Esophagus squamous epithelium (tissue), 5 donors: ENCODE measurements at places on chromosomes 13 and 19.

GRCh38 chr13:40159736-40160135 lies 504.3 kb downstream of the COG6 start:
- DNase-seq, result no peak

DNA sequence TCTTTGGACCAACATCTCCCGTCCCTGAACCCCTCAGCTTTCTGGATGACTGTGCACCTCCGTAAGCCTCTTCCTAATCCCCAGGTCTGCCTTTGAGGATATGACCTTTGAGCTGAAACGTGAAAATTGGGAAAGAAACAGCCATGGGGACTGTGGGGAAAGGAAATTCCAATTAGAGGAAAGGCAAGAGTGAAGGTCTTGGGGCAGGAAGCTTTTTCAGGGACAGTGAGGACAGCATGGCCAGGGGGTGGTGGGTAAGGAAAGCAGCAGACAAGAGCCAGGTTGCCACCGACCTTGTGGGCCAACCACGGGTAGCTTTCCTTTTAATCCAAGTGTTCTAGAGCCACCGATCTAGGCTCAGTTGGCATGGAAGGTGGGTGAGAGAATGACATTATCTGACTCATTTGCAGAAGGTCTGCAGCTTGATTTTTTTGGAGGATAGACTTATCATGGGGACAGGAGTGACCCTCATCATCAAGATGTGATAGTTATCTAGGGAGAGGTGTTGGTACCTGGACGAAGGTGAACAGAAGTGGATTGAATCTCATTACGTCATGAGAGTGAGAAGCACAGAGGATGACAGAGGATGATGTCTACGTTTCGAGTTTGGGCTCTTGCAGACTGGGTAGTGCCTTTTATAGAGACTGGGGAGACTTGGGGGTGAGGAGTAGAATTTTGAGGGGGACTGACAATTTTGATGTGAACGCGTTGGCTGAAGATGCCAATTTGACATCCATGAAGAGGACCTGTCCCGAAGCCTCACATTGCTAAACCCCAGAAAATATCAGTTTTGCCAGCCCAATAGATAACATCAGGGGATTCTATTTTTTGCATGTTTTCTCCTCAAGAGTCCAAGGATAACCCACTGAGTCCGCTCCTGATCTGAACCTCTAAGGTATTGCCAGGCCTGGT lies 136.7 kb upstream of the PEG3 start:
- DNase-seq, result no peak

DNA sequence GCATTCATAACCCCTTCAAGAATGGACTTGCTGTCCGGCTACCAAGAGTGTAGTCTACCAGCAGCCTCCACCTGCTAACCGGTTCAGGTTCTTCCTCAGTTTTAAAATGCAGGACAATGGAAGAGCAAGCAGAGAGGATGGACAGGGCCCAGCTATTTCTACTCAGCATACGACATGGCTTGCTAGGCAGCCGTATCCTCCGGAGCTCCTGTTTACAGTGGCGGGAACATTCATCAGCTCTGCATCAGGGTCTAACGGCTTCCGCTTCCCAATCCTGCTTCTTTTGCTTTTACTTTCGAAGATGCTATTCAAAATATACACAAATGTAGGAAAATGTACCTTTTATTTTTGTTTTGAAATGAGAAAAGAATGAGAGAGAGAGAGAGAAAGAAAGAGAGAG lies 118.5 kb downstream of the TRPC4 start:
- no peak for DNase-seq

- DNase-seq, result no peak
Measured at GRCh38 chr19:50932690-50933083, 20.2 kb downstream of the KLK5 start.

GRCh38 chr13:100898431-100898830 lies 223.8 kb upstream of the TMTC4 start:
- no peak for DNase-seq

- no peak for DNase-seq
Measured at GRCh38 chr13:99227331-99227900, 26.8 kb downstream of the UBAC2 start.

GRCh38 chr13:55705971-55706370 lies 1434.7 kb upstream of the PRR20A start:
- no peak for DNase-seq

- DNase-seq, result no peak
Measured at GRCh38 chr19:5964816-5965565, 12.9 kb downstream of the RANBP3 start.

- no peak for DNase-seq
Measured at GRCh38 chr13:72692884-72693514, 34.4 kb downstream of the MZT1 start.

DNA sequence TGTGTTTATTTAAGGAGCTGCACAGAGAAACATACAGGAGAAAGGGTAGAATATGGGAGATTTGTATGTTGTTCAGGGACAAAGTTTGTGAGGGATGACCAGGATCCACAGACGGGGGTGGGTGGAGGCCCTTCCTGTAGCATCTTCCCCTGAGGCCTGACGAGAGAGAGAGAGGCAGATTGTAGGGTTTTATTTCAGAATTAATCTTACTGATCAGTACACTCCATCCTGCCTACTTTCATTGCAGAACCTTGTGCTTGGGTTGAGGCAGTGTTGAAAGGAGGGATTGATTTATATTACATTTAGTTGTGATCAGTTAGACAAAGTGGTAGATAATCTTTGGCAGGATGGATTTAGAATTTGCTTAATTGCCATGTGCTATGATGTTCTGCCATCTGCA lies 39.6 kb downstream of the MTUS2 start:
- DNase-seq, result no peak

DNA sequence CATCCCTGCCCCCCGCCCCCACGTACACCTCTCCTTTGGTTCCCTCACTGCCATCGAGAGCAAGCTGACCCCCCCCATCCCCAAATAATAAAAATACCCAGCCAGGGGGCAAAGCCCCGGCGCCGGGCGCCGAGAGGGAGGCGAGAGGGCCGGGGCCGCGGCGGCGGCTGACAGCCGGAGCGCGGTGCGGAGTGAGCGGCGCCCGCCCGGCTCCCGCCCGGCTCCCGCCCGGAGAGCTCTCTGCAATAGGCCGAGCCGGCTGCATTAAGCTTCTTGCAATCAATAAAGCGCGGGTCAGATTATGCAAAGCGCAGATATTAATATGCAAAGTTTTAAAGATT lies 40.9 kb downstream of the DEDD2 start:
- DNase-seq, result no peak

DNA sequence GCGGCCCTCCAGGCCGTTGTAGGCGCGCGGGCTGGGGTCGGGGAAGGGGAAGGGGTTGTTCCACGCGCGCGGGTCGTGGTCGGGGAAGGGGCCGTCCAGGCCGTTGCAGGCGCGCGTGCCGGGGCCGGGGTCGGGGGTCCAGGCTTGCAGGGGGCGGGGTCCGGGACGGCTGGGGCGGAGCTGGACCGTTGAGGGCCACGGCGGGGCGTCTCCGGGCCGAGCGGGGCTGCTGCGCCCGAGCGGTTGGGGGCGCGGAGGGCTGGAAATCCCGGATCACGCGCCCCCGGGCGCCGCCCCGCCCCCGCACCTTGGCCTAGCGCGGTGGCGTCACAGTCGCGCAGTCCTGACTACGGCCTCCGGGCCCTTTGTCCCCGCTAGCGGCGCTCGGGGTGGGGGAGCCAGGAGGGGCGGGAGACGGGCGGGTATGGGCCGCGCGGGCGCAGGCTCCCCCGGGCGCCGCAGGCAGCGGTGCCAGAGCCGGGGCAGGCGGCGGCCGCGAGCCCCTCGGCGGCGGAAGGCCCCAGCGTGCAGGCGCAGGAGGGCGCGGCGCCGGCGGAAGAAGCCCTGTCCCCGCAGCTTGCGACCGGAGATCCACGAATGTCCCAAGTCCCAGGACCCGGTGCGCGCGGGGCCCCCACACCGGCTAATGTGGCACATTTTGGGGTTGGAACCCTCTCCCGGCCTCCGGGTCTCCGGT lies 665 bp downstream of the GPX4 start:
- no peak for DNase-seq

- DNase-seq, result no peak
Measured at GRCh38 chr19:10654610-10655456, 687 bp downstream of the ILF3 start.

GRCh38 chr13:43784496-43784895 lies 2.3 kb downstream of the ENOX1 start:
- DNase-seq, result no peak

DNA sequence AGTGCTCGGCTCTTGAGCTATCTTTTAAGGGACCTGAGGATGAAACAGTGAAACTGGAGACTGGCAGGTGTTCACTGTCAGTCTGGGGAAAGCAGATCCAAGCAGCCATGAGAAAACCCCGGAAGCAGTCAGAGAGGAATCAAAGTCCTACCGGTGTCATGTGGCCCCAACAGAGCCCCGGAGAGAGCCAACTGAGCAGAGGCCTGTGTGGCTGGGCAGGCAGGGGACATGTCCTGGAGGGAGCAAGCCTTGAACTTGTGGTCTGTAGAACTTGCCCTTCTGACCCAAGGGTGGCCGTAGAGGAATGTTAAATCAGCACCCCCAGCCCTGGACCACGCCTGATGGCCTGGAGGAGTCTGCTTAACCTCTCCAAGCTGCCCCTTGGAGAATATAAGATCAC lies 113.7 kb upstream of the ZNF507 start:
- DNase-seq, result no peak

DNA sequence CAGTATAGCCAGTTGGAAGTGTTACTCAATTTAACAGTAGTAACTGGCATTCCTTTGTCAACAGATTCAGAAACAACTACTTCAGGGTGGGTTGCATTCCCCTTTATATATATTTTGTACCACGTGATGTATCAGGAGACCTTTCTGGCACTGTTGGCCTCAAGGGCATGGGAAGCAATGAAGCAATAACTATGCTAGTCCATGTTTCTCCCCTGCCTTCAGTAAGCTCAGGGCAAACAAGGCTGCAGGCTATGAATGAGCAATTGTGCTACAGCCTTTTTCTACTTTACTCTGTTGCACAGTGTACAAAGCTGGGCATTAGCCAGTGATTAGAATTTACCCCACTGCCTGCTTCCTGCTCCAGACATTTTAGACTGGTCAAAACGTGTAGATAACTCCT lies 348.8 kb downstream of the GPC5 start:
- no peak for DNase-seq

DNA sequence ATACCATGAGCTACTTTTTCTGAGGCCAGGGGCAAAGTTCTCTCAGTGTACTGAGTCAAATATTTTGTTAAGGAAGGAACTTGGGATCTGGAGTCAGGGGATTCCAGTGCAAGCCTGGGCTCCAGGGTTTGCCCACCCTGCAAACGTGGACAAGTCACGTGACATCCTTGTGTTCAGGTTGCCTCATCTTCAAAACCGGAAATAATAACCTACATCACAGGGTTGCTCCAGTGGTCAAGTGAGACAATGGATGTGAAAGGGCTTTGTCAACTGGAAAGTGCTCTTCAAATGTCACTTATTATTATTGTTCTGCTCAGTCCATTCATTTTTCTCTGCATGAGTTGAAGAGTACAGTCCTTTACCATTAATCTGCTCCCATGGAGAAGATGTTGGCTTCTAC lies 414.9 kb downstream of the COG6 start:
- DNase-seq, result no peak
